ENCODE measurements at places on chromosomes 13 and 19.

DNA sequence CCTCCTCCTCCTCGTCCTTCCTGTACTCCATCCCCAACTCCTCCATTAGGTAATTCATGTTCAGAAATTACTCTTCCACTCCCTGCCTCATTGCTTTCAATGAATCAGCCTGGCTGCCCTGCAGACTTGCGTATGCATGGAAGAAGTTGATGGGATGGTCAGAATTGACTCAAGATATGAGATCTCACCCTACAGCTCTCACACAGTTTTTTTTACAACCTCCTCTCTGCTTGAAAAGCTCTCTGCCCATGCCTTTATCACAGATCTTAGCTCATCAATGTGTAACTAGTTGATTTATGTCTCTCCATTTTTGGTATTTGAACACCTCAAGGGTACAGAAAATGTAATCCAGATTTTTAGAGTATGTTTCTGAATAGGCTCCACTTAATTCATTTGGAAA is 506.9 kb downstream of the TBC1D4 start:
- DNase-seq = no peak

GRCh38 chr19:11092181-11092538 is 2.9 kb downstream of the LDLR start:
- DNase-seq = no peak

DNA sequence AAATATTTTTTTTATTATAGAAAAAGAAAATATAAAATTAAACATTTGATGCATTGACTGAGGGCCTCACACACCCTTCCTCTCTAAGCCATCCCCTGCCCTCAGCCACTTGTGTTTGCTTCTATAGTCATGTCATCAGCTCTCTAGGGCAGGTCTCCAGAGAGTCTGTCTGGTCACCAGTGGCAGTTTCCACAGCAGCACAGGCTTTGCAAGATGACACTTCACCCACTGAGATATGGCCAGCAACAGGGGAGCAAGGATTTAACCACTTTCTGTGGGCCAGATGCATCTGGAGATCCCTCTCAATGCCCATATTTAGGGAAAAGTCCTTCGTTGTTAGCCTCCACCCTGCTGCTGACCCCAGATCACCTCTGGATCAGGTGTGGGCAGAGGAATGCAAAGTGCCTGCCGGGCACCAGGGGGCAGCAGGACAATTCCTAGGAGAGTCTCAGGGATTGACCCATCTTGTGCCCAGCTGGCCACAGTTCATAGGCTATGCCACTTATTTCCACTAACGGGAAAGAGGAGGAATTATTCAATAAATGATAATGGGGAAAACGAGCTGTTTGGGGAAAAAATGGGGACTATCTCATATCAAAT is 4.8 kb downstream of the ABCC4 start:
- no peak for DNase-seq

DNA sequence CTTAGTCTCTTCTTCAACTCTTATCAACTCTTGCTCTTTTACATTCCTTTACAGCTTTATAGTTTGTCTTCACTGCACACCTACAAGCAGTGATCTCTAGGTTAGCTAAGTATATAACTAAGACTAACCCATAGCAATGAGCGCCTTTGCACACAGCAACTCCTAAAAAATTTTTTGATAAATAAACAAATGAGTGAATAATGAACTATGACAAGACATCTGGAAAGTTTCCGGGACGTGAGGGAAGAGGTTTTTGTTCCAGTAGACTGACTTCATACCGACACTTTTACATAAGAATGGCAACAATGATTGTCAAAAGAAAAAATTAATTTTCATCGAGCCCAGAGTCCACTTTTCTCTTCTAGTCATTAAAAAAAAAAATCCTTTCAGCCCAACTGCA is 98.3 kb downstream of the ELF1 start:
- no peak for DNase-seq

DNA sequence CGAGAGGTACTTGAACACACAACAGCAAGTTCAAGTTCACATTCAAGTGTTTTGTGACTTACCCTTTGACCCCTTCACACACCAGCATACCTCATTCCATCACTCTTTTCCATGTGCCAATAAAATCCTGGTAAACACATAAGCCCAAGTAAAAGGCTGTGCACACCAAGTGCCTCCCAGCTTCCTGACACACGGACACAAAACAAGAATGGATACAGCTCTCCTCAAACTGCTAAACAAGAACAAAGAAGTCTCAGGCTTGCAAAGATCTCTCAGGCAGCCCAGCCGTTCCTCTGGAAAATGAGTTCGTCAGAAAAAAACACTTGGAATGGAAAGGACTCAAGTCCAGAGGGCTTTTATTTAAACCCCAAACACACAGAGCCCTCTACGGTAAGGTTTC is 83.7 kb downstream of the NUFIP1 start:
- no peak for DNase-seq
